ENCODE measurements at places on chromosomes 1 and 21.

GRCh38 chr1:156717351-156717750 is 10.9 kb upstream of the METTL25B start:
- no peak for DNase-seq

- DNase-seq, result no peak
Observed at GRCh38 chr1:238658763-238659162, 727.6 kb upstream of the CHRM3 start.

GRCh38 chr1:67355745-67356424 is 48.2 kb downstream of the IL12RB2 start:
- DNase-seq, result no peak

GRCh38 chr1:67642629-67643028 is 42.4 kb upstream of the GADD45A start:
- DNase-seq, result no peak

- DNase-seq, result no peak
Observed at GRCh38 chr1:4301007-4301406, 353.4 kb upstream of the AJAP1 start.

DNA sequence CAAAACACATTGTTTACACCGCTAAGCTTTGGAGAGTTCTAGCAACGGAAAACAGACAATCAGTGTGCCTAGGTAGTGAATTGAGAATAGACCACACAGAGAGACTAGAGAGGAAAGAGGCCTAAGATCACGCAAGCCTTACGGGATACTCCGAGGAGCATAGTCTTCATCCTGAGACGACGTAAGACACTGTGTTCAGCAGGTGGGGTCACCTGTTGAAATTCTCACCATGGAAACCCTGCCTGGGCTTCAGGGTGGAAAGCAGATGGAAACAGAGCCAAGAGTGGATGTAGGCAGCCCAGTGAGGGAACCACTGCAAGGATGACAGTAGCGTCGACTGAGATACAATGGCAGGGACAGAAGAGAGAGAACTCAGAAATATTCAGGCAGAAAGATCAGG is 40.2 kb downstream of the COA6 start:
- DNase-seq, result no peak

- DNase-seq, result no peak
Observed at GRCh38 chr1:115613767-115614166, 28.0 kb upstream of the VANGL1 start.

DNA sequence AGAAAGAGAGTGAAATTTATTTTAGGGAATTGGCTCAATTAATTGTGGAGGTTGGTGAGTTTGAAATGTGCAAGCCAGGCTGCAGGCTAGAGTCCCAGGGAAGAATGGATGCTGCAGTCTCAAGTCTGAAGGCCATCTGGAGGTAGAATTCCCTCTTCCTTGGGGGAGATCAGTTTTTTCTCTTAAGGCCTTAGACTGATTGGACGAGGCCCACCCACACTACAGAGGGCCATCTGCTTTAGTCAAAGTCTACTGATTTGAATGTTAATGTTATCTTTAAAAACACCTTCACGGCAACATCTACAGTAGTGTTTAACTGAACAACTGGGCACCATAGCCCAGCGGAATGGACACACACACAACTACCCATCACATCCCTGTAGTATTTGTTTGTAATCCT is 245.9 kb upstream of the IRF2BP2 start:
- DNase-seq, result no peak
